ENCODE measurements at places on chromosomes 1 and 21.

- DNase-seq = no peak
These were observed 26.0 kb downstream of the LMX1A start for GRCh38 chr1:165330483-165330882.

DNA sequence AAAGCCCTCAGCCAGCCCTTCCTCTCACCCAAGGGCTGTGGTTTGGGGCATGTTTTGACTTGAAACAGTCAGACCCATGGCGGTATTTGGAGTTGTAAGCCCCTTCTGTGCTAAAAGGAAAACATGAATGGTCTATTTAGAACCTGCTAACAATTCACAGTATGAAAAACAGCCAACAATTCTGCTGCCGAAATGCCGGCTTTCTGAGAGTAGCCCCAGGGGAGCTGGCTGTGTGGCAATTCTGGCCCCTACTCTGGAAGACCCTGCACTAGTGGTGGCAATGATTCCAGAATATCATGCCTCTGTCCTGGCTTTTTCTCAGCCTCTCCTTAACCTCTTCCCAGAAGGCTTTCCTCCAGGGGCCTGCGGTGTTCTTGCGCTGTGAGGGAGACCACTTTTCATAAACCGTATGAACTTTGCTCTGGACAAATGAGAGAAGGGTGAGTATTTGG is 118.7 kb downstream of the EDEM3 start:
- DNase-seq = no peak

- DNase-seq = no peak
These were observed 1.7 kb upstream of the CELSR2 start for GRCh38 chr1:109247401-109248365.

DNA sequence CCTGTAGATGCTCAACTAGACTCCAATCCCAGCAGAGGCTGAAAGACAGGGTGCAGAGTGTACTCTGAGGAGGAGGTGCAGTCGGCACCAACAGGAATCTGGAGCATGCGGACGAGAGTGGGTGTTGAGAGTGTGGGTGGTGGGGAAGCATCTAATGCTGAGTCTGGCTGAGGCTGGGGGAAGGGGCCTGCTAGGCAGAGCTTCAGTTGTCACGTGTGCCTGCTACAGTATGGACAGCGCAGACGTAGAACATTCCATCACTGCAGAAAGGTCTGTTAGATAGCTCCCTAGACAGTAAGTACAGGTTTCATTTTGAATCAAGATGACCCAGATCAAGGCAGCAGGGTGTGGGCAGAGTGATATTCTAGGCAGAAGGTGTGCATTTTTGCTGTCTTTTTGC is 23.1 kb downstream of the SNAP47 start:
- no peak for DNase-seq

- DNase-seq = no peak
These were observed 26.5 kb upstream of the TSPEAR start for GRCh38 chr21:44737706-44738354.

DNA sequence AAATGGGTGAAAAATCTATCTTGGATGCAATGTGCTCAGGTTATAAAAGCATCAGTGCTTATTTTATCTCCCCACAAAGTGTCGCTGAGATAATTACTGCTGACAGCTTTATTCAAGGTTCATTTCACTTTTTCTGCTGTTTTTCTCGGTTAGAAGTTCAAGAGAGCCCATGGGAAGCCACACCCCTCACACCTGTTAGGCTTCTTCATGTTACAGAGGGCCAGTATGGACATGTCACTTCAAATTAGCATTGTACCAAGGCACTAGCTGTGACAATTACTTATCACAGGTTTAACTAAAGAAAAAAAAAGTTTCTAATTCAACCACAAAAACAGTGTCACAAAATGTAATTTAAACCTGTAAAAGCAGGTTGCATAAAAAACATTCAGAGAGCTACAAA is 187.3 kb upstream of the DMRTA2 start:
- DNase-seq = no peak
